ENCODE measurements at places on chromosomes 12 and 14.

DNA sequence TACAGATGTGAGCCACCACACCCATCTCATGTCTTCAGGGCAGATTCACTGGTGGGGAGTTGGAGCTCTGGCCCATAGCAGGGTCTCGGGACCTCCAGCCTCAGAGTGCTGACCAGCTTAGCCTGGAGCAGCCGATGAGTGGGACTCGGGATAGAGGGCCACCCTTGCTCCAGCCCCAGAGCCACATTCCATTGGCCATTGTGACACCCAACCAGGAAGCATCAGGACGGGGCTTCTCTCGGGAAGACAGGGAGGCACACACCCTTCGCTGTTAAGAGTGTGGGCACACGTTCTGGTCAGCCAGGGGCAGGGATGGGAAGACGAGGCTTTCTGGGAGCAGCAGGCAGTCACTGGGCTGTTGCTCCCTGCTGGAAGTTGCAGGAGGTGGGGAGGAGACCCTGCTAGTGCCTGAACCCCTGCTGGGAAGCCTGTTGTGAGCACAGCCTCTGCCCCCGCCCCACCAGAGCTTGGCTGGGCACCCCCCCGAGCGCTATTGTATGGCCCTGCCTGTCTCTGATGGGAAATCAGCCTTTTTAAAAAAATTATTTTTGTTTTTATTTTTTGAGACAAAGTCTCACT is 1.6 kb downstream of the ADGRD1 start:
- no peak for DNase-seq

DNA sequence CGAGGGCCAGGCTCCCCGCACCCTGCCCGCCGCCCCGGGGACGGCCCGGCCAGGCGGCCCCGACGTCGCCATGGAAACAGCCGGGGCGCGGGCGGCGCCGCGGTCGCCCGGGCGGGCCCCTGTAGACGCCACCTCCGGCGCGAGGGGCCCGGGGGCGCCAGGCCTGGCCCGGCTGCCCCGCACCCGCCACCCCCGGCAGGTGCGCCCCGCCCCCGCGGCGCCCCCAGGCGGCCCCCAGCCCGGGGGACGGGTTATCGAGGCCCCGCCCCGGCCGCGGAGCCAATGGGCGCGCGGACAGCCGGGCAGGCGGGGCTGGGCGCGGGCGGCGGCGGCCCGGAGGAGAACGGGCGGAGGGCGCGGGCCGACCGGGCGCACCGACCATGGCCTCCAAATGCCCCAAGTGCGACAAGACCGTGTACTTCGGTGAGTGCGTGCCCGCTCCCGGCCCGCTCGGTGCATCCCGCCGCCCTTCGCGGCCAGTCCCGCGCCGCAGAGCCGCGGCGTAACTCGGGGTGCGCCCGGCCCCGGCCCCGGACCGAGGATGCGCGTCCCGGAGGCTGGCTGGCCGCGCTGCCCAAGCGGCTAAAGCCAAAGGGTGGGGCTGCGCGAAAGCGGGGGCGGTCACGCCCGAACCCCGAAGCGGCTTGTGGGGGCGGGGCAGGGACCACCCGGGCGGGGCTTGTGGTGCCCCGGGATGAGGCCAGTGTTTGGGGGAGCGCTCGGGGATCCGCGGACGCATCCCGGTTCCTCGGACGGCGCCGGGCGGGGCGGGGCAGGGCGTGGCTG is at the start of gene CRIP2:
CRIP2 (plus strand) TSS at position 339 of the 786 bp plus-strand sequence; CDS start at position 381, 42 bp downstream.
- no peak for DNase-seq

DNA sequence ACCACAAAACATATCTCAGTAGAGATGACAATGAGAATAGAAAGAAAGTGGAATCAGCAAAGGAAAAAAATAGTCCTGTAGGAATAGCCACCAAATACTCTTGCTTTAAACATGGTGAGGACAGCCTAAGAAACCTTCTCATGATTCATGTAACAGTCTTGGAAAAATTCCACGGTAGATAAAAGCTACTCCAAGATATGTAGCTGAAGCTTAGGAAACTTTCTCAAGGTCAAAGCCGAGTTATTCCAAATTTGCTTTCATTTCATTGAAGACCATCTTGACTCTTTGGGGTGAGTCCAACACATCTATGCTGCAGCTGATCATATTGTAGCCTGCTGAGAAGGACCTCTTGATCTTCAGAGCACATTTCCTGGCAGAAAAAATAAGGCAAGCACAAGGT is 157.6 kb downstream of the PAH start:
- no peak for DNase-seq

DNA sequence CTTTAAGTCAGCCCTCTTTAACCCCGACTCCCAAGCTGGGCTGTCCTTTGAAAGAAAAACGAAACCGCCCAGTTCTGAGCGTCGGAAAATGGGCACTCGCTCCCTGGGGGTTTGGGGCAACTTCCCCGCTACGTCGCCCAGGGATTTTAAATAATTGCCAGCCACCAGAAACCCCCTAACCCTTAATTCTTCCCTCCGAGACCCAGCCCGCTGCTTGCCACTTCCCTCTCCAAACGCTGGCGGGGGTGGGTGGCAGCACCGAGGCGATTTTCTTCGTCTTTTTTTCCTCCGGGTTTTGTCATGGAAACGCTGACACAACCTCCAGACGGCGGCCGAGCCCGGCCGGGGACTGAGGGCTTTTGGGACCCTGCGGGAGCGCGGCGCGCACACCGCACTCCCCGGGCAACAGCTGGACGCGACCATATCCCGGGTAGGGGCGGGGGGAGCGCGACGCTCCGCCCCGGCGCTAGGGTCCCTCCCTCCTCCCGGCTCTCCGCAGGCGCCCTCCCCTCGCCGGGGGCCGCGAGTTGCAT is at the start of gene CHST11:
CHST11 (plus strand) TSS at position 532 of the 533 bp plus-strand sequence.
- DNase-seq, result peak; percentile 75

GRCh38 chr14:67999290-67999689 is 179.7 kb downstream of the RAD51B start:
- DNase-seq, result no peak

DNA sequence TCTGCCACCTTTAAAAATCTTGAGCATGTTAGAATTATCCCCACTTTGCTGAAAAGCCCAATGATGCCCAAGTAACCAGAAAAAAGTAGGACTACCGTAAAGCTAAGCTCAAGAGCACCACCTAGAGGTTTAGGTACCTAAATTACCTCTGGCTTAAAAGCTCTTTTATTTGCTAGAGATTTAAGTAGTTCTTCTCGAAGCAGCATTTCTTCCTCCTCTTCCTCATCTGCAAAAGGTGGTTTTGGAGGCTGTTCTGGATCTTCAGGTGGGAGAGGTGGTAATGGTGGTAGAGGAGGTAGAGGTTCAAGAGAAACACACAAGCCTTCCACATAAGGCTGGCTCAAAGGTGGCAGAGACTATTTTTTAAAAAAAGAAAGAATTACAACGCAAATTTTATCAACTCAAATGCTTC is 26.9 kb downstream of the ZFC3H1 start:
- DNase-seq, result peak; percentile 38

DNA sequence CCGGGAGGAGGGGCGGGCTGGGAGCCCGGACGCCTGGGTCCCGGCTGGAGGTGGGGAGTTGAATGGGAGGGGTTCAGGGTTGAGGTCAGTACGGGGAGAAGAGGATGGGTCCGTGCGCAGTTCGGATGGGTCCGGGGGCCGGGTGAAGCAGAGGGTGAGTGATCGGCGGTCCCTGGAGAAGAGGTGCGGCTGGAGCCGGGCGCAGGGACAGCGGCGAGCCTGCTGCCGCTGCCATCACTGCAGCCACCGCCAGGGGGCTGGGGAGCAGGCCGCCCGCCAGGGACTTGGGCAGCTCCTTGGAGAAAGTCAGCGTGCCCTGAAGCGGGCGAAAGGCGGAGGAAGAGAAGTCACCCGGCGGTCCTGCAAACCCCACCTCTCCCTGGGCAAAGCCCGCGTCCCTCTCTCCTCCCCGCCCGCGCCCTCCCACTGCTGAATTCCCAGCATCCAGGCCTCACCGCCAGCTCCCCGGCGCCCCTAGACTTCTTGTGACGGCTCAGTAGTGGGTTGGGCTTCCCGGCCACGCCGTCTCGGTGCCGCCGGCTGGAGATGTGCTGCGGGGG is 6.0 kb upstream of the GPR84 start:
- DNase-seq, result no peak

DNA sequence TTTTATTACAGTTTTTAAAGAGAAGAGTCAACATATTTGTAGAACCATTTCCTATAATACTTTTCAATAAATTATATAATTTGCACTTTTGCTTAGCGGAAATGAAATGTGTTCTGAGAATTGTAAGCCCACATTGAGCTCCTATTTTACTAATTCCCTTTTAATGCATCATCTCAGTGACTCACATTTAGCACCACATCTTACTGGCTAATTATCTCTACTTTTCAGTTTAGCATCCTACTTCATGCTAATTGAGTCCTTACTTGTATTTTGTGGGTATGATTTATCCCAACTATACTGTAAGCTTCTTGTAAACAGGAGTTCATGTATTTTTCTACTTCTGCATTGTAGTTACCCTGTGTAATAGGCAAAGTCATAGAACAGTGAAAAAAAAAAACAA is 67.5 kb downstream of the TMX1 start:
- no peak for DNase-seq

- no peak for DNase-seq
These were observed at the start of gene BCAT1 for GRCh38 chr12:24948757-24949722. Gene BCAT1 (minus strand): TSS chr12:24949101. CDS start chr12:24948932, 169 bp downstream.

DNA sequence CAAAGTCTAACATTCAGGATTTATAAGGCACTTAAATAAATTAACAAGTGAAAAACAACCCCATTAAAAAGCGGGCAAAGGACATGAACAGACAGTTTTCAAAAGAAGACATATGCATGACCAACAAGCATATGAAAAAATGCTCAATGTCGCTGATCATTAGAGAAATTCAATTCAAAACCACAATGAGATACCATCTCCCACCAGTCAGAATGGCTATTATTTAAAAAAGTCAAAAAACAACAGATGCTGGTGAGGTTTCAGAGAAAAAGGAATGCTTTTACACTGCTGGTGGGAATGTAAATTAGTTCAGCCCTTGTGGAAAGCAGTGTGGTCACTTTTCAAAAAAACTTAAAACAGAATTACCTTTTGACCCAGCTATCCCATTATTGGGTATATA is 60.7 kb upstream of the BDKRB2 start:
- no peak for DNase-seq

GRCh38 chr12:122870867-122871664 is 24.9 kb downstream of the VPS37B start:
- no peak for DNase-seq

DNA sequence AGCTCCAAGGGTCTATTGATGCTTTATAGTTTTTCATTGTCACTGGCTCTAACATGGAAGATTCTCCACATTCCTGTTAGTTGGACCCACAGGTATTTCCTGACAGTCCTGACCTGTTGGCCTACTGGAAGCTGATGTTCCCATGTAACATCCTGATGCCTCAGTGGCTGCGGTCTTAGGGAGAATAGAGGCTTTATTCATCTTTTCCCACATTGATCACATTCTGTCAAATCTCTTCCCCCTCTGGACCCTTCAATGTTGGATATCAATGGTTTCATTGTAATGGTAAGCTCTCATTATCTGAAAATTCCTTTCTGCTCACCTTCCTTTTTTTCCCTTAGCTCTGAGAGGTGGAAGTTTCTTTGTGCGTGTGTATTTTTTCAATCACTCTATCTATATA is 280.9 kb upstream of the TBX3 start:
- no peak for DNase-seq

- no peak for DNase-seq
These were observed 121.0 kb upstream of the VRK1 start for GRCh38 chr14:96676166-96676565.

DNA sequence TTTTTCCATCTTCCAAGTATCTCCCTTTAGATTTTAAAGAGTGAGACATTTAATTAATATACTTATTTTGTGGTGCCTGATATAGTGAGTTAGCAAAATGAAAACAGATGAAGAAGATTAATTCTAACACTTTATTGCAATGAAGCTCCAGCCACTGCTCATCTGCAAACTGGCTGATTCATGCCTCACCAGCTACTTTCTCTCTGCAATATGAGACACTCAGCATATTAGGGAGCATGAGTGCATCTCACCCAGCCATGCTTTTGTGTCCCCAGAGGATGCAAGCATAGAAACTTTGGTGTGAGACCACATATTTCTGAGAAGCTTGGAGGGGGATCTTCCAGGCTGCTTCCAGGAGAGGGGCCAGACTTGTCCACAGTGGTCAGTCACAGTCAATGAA is 148.6 kb downstream of the BMP4 start:
- DNase-seq, result no peak

All from iPS DF 19.7 (cell line).